ENCODE measurements at places on chromosomes 16 and 17.

DNA sequence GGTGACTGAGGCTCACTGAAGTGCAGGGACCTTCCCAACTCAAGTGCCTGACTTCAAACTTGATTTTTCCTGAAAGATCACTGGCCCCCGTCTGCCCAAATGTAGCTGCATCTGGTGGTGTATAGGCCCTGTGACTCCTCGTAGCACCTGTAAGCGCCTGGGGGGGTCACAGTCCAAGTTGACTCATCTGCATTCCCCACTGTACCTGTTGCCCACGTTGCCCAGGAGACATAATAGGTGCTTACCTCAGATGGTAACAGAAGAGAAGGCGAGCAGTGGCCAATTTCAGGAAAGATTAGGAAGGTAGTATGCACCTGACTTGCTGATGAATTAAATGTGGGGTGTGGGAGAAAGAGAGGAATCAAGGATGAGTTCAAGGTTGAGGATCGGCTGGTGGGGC is 44.1 kb upstream of the EMP2 start:
- no peak for DNase-seq

DNA sequence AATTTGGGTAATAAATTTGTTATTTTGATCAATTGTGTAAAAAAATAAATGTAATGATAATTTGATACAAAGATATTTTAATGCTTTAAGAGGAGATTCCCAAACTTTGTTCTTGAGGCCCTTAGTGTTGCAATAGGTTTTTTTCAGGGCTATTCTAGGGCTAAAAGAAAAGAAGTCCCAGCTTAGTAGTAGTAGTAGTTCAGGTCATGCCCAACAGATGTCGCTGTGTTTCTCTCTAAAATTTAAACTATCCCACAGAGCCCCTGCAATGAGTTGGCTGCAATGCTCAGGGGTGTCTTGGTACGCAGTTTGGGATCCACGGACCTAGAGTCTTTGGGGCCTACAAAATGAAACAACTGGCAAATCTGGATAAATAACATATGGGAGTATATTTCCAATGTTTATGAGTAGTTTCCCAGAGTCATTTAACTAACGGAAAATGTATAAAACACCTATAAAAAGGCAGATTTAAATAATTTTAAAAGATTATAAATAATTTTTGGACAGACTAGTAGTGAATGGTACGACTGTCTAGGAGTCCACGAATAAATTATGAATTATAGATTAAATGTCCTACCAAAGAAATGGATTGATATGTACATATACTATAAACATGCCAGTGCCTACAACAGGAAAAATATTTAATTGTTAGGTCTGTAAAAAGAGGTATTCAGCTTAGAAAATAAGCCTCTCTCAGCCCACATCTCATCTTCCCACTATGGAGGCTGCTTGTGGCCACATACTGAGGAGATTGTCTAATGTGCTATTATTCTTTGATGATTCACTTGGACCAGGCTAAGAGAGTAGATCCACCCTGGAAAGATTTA is 228.5 kb upstream of the PMFBP1 start:
- peak; percentile 68 for DNase-seq

DNA sequence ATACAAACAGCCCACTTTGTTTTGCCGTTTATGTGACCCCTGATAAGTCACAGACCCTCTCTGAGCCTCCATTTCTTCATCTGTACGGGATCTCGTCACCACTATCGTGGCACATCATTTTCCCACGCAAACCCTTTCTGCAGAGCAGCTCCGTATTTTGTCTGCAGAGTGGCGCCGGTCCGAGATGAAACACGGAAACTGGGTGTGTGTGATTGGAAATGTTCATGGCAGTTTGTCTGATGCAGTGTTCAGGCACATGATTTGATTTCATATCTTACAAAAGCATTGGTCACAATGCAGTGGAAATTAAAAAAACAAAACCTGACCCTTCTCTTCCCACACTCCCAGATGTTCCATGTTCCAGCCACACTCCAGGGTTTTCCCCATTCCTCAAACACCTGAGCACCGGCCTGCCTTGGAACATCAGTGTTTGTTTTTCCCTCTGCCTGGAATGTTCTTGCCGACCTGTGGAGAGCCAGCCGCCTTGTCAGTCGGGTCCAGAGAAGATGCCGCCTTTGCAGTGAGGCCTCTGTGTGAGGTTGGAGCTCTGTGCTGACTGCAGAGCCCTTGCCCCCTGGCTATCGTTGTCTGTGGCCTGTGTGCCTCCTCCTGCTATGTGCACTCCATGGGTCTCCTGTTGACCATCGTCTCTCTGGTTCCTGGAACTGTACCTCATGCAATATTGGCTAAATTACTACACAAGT is 39.2 kb downstream of the NT5M start:
- DNase-seq = no peak

GRCh38 chr17:606508-607250 is 108.0 kb downstream of the VPS53 start:
- DNase-seq = no peak

- peak; percentile 4 for DNase-seq
Measured at GRCh38 chr17:13931800-13932460, 137.4 kb upstream of the COX10 start.

DNA sequence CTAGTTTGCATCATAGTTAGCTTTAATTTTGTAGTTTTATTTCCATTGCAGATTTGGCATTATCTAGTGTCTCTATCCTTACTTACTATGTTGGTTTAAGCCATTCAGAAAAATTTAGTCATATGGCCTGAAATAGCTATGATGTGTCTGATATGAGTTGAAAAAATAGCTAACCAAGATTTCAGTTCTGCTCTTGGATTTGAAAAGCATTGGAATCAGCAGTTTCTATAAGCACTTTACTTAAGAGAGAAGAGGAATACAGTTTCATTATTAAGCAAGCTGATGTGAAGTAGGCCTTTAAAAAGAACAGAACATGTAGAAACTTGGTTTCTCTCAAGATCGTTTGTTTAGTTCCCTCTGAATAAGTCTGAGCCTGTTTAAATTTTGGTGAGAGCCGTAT is 25.9 kb downstream of the LPCAT2 start:
- DNase-seq = no peak

DNA sequence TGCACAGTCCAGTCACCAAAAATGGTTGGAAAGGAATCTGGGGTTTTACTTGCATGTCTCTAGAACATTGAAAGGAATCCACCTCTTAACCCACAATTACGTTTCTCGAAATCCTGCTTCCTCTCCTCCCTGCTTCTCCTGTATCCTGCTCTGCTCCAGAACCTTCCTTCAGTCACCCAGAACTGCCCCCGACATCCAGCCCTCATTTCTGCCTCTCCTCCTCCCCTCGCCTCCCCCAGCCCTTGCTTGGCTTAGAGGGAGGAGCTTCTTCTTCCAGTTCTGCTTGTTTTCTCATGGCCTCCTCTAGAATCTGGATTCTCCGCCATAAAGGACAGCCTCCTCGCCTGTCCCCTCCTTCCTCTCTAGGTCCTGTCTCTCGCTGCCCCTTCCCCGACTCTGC is 48.3 kb downstream of the ZDHHC7 start:
- DNase-seq = no peak

GRCh38 chr16:11977376-11978041 is 975 bp downstream of the SNX29 start:
- DNase-seq = peak; percentile 56

DNA sequence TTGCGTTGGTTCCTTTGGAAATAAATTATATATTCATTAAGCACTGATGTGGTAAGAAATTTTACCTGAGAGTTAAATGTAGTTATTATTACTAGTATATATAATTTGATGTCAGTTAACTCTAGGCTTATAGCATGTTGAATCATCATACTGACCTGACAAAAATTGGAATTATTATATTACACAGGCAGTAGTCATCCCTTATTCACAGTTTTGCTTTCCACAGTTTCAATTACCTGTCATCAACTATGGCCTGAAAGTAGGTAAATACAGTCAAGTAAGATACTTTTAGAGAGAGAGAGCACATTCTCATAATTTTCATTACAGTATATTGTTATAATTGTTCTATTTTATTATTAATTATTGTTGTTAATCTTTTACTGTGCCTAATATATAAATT is 1074.7 kb downstream of the CDH11 start:
- DNase-seq = no peak

- DNase-seq = no peak
Measured at GRCh38 chr17:82463391-82463790, 4.8 kb downstream of the NARF start.

- peak; percentile 43 for DNase-seq
Measured at GRCh38 chr17:29005936-29006511, at the start of gene SEZ6. Gene SEZ6 (minus strand): TSS chr17:29006033. CDS start chr17:29005869, 164 bp downstream.

DNA sequence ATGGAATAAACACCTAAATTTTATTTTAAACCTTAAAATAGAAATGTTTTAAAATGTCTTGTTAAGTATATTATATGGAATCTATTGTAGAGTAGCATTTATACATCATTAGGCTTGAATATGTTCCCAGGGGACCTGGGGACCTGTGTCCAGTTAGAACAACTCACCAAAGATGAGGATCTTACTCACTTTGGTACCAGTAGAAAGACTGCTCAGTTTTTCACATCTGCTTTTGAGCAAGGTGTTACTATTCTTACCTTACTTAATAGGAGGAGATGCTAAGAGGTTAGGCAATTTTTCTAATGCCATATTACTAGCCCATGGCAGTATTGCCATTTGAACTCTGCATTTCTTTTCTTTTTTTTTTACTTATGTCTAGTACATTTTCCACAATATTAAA is 14.7 kb downstream of the STXBP4 start:
- no peak for DNase-seq

- peak; percentile 51 for DNase-seq
Measured at GRCh38 chr17:74296548-74296936, 22.5 kb downstream of the DNAI2 start.

- DNase-seq = no peak
Measured at GRCh38 chr17:67837965-67838364, 12.7 kb downstream of the BPTF start.

GRCh38 chr16:55248058-55248457 is 75.9 kb upstream of the IRX6 start:
- DNase-seq = no peak

DNA sequence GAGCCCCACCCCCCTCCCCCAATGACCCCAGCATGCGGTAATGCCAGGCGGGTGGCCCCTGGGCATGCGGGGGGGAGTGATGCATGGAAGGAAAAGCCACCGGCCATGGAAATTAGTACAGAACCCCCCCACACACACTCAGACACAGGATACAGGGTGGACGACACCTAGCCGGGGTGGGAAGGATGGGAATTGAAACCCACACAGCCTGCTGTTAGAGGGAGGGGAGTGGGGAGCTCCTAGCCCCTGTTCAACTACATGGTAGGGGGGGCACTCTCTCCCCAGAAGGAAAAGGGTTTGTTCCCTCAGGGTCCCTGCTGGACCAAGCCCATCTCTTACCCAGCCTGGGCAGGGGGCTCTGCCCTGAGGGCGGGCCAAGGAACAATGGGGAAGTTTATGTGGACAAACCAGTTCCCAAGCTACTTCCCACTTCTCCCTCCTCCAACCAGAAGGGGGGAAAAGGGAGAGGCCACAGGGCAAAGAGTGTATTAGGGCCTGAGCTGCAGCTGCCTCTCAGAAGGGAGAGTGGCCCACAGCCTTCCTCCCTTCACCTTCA is 5.2 kb downstream of the TMUB2 start:
- no peak for DNase-seq

- no peak for DNase-seq
Measured at GRCh38 chr16:70661534-70661917, 15.2 kb downstream of the IL34 start.

DNA sequence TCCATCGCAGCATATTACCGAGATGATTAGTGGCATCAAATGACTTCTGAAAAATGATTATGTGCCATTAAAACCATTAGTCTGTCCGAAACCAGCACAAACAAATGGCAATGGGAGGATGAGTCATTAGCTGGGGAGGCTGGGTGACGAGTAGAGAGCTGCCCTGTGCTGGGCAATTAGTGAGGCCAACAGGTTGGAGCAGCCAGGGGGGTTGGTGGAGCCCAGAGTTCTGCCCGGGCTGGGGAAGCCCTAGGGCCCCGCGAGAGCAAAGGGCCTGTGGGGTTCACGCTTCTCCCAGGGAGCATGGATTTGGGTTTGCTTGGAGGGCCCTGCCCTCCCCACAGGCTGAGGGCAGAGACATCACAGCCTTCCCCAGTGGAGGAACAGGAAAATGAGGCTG is 152.1 kb upstream of the RPL38 start:
- no peak for DNase-seq

GRCh38 chr16:59905131-59905530 is 1171.0 kb upstream of the GOT2 start:
- DNase-seq = no peak

DNA sequence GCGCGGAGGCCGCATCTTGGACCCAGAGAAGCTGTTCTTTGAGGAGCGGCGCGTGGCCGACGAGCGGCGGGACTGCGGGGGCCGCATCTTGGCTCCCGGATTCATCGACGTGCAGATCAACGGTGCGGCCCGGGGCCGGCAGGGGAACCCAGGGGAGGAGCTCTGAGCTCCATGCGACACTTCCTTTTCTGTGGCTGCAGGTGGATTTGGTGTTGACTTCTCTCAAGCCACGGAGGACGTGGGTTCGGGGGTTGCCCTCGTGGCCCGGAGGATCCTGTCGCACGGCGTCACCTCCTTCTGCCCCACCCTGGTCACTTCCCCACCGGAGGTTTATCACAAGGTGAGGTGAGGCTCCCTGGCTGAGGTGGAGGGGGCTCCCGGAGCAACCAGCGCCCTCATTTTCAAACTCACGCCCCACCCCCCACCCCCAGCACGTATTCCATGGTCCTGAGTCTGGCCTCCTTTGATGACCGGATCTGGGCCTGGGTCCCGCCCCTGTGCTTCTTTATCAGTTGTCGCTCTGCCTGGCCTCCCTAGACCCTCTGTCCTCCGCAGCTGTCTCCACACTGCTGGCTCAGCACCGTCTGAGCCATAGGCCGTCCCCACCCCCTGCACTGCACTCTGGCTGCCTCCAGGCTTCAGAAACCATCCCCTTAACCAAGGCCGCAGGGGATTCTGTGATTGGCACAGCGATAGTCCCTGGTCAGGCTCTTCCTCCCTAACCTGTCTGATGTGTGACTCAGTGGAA is 787 bp downstream of the AMDHD2 start:
- no peak for DNase-seq

GRCh38 chr17:83180996-83181481 is 101.6 kb downstream of the METRNL start:
- DNase-seq = no peak

DNA sequence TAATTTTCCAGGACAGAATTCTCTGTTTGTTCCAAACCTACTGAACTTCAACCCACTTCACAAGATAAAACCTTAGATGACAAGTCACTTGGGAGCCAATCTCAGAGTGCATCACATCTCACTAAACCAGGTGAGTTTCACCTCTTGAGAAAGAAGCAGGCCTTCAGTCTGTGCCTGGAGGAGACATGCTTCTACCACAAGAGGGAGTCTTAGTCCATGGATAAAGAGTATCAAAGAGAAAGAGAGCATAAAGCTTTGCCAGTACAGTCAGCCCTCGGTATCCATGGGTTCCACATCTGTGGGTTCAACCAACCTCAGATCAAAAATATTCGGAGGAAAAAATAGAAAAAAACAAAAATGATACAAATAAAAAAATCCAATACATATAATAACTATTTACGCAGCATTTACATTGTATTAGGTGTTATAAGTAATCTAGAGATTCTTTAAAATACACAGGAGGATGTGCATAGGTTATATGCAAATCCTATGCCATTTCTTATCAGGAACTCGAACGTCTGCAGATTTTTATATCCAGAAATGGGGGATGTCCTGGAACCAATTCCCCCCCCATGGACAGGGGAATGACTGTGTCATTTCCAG is 37.7 kb downstream of the DUSP14 start:
- DNase-seq = peak; percentile 16
